ENCODE measurements at places on chromosomes 12 and 14.

DNA sequence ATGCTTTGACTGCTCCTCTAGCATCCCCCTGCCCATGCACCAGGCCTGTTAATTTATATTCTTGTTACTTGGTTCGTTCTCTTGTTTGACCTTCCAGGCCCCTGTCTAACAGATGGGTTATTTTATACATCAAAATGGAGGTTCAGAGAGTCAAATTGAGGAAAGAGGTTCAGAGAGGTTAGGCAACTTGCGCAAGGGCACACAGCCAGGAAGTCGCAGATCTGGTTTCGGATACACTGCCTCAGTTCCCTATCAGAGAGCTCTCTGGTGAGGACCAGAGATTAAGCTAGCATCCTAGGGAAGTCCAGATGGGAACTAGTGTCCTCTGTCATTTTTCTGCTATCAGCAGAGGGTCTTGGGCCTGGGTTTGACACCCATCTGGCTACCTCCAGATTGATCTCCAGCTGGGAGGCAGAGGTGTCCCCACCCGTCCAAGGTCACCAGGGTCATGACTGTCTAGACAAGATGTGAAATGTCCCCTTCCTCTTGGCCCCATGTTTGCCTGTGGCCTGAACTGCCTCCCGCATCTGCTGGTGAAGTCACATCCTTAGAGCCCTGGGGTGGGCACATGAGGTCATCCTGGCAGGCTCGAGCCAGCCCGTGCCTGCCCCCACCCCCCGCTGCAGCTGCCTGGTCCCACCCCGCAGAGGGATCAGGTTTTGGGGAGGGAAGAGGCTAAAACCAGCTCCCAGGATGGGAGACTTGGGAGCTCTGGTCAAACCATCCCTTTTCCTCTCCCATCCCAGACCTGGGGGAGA, 84.3 kb upstream of the NCOR2 start:
- DNase-seq: no peak

DNA sequence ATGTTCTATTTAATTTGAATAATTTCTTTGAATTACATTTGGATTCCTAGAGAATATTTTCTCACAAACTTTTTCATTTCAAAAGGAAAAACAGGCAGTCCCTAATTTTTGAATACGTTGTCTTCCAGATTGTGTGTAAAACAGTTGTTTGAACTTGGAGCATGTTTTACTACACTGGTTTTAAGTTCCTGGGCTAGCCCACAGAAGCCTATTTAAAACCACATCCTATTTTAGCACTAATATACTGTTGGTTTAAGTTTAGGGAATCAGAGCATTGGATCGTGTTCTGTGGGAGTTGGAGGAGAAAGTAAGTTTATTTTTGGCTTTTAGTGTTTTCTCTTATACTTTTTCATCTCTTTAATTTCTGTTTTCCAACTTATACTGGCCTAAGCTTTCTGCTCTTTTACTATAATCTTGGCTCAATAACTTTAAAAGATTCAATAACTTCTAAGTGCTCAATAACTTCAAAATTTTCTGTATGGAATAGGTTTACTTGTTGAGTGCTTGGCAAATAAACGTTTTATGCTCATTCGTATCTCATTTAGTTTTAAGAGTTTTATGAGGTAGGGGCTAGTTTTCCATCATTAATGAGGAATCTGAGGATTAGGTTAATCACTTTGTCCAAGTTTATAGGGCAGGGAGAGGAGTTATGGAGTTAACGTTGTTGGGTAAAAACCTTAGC, 14.9 kb downstream of the LEMD3 start:
- no peak for DNase-seq

GRCh38 chr14:61695695-61696527, 598 bp downstream of the HIF1A start:
- peak; percentile 76 for DNase-seq

- no peak for DNase-seq
Measured at GRCh38 chr12:32034045-32034444, 72.6 kb upstream of the BICD1 start.

DNA sequence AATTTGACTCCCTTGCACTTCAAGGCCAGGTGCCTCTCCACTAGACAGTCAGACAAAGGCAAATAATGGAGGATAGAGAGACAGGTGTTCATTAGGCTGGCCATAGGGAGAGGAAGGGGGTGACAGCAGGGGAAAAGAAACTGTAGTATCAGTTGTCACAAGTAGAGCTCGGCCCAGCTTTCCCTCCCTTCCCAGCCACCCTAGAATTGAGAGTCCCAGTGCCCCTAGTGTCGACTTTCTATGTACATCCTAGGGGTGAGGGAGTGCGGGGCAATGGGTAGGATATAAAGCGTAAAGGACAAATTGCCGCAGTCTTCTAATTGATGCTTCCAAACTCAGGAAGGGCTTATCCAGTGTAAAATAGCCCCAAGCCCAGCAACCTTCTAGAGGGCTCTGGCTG, 39.0 kb downstream of the BAZ2A start:
- DNase-seq: peak; percentile 81

DNA sequence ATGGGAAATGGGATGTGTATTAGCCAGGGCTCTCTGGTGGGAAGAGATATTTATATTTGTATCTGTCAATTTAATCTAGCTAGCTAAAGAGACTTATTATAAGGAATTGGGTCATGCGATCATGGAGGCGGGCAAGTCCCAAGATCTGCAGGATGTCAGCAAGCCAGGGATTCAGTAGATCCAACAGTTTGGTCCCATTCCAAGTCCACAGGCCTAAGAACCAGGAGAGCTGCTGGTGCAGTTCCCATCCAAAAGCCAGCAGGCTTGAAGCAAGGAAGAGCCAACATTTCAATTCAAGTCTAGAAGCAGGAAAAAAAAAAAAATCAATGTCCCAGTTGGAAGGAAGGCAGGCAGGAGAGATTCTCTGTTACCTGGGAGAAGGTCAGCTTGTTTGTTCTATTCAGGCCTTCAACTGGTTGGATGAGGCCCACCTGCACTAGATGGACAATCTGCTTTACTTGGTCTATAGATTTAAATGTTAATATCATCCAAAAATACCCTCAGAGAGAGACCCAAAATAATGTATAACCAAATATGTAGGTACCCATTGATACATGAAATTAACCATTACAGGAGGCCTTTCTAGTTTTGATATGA, 60.7 kb upstream of the BCAT1 start:
- DNase-seq: no peak

- no peak for DNase-seq
Measured at GRCh38 chr14:38866461-38866860, 236.6 kb downstream of the SEC23A start.

GRCh38 chr14:24353559-24354481, 14.0 kb upstream of the RIPK3 start:
- DNase-seq: no peak

GRCh38 chr12:90519285-90519684, 435.7 kb downstream of the CCER1 start:
- no peak for DNase-seq

DNA sequence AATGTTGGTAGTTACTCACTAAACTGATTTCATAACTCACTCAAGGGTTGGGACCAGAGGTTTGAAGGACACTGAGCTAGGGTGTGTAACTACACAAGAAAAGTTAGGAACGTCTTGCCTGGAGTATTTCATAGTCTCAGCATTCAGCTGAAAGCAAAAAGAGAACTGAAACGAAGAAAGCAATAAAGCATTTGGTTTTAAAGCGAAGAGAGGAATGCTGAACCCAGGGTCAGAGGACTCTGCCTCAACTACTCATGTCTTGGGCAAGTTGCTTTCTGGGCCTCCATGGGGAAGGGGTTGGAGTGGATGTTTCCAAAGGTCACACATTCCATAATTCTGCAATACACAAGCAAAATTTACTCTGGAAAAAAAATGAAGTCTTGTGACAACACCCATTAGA, 1.4 kb downstream of the GNS start:
- no peak for DNase-seq

GRCh38 chr12:69024907-69025306, 91.9 kb upstream of the CPM start:
- DNase-seq: no peak

- DNase-seq: no peak
Measured at GRCh38 chr12:19546611-19547162, 107.4 kb downstream of the AEBP2 start.

- DNase-seq: no peak
Measured at GRCh38 chr12:132021031-132021871, 71.5 kb downstream of the EP400 start.

- no peak for DNase-seq
Measured at GRCh38 chr12:51437431-51437830, 12.8 kb downstream of the SLC4A8 start.

DNA sequence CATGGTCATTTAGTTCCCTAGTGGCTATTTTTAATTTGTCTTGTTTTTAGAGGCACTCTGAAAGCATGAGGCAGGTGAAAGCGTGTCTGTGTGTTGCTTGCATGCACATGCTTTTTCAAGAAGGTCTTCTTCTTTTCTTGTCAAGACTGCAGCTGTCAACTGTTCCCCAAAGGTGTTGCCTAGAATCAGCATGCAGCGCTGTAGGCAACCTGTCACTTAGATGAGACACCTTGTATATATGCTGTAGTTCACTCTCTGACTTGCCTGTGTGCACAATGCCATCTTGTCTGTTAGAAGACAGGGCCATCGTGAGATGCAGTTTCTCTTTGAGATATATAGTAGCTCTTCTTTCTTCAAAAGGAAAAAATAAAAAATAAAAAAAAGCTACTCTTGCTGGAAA, 885.7 kb downstream of the DIO2 start:
- no peak for DNase-seq

GRCh38 chr12:69007101-69007854, 74.3 kb upstream of the CPM start:
- DNase-seq: peak; percentile 93

DNA sequence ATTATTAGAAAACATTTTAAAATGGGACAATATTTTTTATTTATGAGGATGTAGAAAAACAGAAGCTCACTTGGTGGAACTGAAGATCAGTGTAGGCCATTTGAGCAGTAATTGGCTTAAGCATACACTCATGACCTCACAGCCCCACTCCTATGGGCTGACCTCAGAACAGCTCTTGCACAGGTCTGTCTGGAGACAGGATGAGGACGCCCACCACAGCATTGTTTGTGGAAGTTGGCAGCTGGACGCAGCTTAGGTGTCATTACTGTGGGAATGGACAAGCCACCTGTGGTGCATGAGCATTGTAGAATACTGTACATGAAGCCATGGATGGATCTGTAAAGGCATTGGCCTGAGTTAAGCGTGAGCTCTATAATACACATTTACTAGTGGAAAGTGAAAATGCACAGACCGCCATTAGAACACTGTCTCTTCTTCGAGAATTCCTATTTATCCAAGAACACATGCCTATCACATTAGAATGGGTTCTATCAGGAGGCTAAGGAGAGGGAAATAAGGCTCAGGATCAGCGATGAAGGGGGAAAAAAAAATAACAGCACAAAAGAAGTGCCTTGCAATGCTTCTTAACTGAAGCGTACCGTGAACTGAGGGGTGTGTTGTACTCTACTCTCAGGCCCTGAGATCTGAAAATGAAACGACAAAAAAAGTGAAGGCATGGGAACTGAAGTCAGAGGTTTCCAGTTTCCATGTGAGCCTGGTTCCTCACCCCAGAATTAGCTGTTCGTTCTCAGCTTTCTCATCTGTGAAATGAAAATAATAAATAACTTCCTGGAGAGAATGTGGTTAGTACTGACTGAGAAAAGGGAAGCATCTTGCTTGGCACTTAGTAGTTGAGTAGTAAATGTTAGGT, 33.6 kb downstream of the KCNA1 start:
- no peak for DNase-seq

DNA sequence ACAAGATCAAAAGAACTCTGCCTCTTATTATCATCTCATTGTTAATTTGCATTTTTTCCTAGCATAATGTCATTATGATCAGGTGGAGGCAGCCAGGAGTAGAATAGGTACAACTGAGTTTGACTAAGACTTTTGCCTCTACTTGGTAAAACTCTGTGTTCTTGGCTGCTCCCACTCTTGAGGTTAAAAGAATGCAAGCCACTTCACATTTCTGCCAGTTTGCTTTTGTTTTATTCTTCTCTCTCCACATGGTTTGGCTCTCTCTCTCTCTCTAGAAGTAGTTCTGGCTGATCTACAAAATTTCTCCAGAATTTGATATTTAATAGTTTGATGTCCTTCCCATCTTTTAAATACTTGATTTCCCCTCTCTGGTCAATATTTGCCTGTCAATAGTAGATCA, 170.7 kb upstream of the E2F7 start:
- DNase-seq: no peak

- no peak for DNase-seq
Measured at GRCh38 chr14:89440986-89441909, 24.2 kb upstream of the FOXN3 start.

GRCh38 chr14:95008445-95009217, 148.7 kb downstream of the DICER1 start:
- no peak for DNase-seq

DNA sequence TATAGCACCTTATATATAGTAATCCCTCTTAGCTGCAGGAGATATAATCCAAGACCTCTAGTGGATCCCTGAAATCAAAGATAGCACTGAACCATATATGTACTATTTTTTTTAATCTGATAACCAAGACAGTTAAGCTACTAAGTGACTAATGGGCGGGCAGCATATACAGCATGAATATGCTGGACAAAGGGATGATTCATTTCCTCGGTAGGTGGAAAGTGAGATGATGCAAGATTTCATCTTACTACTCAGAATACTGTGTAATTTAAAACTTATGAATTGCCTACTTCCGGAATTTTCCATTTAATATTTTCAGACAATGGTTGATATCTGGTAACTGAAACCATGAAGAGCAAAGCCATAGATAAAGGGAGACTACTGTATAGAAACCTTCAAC, 36.2 kb downstream of the PRMT8 start:
- DNase-seq: no peak

DNA sequence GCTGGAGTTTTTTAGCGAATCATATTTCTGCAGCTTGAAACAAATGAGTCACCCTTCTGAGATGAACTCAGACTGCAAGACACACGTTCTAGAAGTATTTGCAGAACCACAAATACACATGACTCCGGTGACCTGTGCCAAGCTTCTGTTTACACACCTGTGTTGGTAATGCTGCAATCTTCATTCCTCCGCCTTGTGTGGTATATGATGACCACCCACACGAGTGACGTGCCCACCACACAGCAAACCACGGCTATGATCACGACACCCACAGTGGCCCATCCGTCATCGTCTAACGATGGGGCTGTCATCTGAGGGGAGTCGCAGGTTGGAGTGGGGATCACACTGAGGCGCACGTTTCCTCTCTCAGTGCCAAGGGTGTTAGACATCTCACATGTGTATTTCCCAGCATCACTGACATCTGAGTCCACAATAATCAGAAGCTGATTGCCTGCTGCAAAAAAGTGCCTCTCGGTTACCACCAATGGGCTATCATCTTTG, 43.0 kb downstream of the LRIG3 start:
- DNase-seq: no peak

DNA sequence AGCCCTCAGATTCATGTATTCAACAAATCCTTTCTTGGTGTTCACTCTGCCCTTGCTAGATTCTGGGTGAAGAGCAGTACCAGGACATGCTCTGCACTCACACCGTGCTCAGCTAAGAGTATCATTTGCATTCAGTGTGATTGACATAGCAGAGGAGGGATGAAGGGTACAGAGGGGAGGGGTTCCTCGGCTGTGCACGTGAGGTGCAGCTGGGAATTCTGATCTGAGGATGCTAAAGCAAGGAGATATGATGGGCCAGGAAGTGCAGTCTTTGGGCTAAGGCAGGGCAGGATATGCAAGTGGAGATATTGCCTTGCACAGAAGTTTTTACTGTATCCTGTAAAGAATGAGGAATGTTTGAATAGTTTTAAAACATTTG, 108.6 kb downstream of the FGD4 start:
- DNase-seq: no peak
